ENCODE measurements at places on chromosomes 11 and 22. TPM values are rescaled to one million over a fixed set of nuclear protein-coding genes. Genes with fewer than 3 reads are reported as not detected.

GRCh38 chr22:21098099-21098671, 52.4 kb downstream of the LRRC74B start:
- no peak for DNase-seq

Gene CARD16
- total RNA-seq: 16.1 TPM

- DNase-seq: peak; percentile 36
Measured at GRCh38 chr11:2975594-2975993, 16.5 kb downstream of the NAP1L4 start.

Gene TRPC6
- total RNA-seq: not detected

DNA sequence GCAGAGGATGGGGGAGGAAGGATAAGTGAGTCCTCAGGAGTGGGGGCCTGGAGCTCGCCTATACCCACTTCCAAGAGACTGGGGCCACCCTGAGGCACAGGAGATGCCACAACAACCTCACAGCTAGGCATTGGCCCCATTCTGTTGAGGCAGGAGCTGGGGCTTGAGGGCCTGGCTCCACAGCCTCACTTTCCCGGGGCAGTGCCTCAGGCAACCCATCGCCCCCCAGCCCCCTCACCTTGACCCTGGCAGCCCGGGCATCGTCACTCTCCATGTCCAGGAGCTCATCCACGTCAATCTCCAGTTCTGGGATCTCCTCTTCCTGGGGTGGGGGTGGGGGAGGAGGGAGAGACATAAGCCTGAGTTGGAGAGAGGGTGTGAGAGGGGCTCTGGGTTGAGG, 1.8 kb downstream of the PPP1R14B start:
- DNase-seq: no peak

Gene SEC14L6
- total RNA-seq: not detected

DNA sequence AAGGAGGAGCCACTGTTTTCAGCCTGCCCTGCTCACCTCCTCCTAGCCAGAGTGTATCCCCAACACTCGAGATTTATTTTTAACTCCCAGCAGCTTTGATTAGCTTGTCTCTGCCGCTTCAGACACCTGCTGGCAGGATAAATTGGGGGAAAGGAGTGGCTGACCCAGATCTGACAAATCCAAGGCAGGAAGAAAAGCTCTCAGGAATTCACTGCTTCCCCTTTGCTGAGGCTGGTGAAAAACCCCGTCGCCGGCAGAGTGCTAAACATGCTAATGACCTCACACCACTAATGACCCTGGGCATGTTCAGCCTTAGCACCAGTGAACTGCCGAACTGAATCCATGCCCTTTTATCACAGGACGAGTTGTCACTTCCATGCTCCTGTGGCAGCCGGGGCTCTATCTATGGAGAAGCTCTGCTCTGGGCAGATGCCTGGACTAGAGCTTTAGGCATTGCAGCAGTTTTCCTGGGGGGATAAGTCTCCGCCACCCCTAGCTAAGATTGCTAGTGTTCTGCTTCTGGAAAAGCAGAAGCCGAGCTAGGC, 52.2 kb downstream of the FEZ1 start:
- no peak for DNase-seq

Gene H19
- 0.69 TPM for total RNA-seq

Gene NAALADL1
- total RNA-seq: not detected

DNA sequence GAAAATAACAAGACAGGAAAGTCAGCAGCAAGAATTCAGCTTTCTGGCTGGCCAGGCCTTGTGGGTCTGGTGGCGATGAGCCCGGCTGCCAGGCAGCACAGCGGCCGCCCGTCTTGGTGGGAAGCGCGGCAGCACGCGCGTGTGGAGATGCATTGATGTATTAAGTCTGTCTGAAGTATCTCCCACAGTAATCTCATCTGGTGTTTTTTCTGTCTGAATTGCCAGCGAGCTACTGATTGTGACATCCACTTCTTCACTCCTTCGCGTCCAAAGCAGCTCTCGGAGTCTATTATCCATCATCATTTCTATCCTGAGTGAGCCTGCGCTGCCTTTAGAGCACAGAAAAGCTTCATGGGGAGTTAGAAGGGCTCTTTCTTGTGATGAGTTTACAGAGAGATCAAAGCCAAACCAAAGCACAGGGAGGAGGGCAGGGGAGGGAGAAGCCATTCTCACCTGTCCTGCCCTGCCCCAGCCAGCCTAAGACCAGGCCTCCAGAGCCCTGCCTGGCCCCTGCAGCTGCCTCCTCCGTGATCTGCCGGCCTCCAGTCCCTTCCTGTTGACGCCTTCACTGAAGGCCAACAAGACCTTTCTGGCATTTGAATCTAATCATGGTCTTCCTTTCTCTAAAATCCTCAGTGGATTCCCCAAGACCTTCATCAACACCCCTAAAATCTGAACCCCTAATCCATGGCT, 1419.0 kb downstream of the TBC1D22A start:
- DNase-seq: no peak

Gene NCF4
- not detected for total RNA-seq

GRCh38 chr11:77886401-77886800, 65.5 kb downstream of the AAMDC start:
- no peak for DNase-seq

Gene TSSK2
- total RNA-seq: not detected

- peak; percentile 44 for DNase-seq
Measured at GRCh38 chr11:20355221-20356219, 8.0 kb upstream of the HTATIP2 start.

- DNase-seq: peak; percentile 92
Measured at GRCh38 chr11:8917157-8917825, 6.3 kb downstream of the AKIP1 start.

- DNase-seq: no peak
Measured at GRCh38 chr11:104091281-104092096, 55.0 kb downstream of the DDI1 start.

- DNase-seq: no peak
Measured at GRCh38 chr11:39571081-39571480, 1888.4 kb downstream of the LRRC4C start.

- no peak for DNase-seq
Measured at GRCh38 chr11:27088353-27088752, 47.7 kb downstream of the BBOX1 start.

Gene PIWIL4
- 3.2 TPM for total RNA-seq

GRCh38 chr22:49754696-49755630, 72.7 kb downstream of the BRD1 start:
- DNase-seq: no peak

Gene ZBTB16
- total RNA-seq: not detected

- peak; percentile 69 for DNase-seq
Measured at GRCh38 chr11:77109236-77110019, 6.8 kb downstream of the OMP start.

Gene RASGRP2
- total RNA-seq: 0.07 TPM

DNA sequence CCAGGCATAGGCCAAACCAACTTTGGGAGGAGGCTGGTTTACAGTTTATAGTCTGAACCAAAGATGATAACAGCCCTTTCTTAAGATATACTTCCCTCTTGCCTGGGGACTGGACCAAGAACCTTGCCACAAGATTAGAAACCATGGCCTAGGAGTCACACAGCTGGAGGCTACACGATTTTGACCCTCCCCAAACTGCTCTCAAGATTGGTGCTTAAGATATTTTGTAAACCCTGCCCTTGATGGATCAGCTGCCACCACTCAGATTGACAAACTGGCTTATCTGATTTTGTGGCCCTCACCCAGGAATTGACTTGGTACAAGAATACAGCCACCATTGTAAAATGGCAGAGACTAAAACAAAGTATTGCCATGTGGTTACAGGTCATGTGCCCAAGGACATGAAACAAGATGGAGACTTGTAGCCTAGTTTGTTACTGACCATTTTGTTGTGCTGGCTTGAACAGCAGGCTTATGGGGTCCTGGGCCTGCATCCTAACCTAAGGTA, 17.4 kb upstream of the EI24 start:
- DNase-seq: no peak
